ENCODE measurements at places on chromosomes 7 and 10. TPM values are rescaled to one million over a fixed set of nuclear protein-coding genes. Genes with fewer than 3 reads are reported as not detected.

DNA sequence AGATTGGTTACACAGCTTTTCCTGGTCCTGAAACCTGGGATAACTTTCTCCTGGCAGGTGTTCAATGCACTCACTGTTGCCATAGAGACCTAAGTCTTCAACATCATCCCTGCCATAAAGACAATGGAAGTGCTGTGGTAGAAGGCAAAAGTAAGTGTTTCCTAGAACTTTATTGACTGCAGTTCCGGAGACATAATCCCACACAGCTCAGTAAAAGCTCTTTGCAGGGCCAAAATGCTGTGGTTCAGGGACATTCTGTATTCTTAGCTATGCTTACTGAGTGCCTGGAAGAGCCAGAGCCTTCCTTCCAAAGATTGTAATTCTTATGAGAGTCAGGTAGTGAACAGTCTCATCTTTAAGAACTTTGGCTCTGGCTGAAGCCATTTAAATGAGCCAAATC, 5.3 kb downstream of the WIPF3 start:
- H3K4me1 ChIP-seq: peaks cover 11% of the 10 kb centered on the region
- no peaks in the 10 kb centered on the region for H3K36me3 ChIP-seq
- H3K4me3 ChIP-seq: no peak overlapping the region

- no peaks in the 10 kb centered on the region for H3K4me1 ChIP-seq
- no peak overlapping the region for H3K4me3 ChIP-seq
- H3K27ac ChIP-seq: no peak overlapping the region
Measured at GRCh38 chr7:142669074-142669654, 80.1 kb upstream of the PRSS1 start.

- H3K27ac ChIP-seq: no peak overlapping the region
- no peaks in the 10 kb centered on the region for H3K4me1 ChIP-seq
- H3K4me3 ChIP-seq: no peak overlapping the region
Measured at GRCh38 chr7:91055219-91055618, 209.0 kb upstream of the FZD1 start.

GRCh38 chr10:63105225-63106110, 27.7 kb upstream of the NRBF2 start:
- H3K36me3 ChIP-seq: no peaks in the 10 kb centered on the region
- peak overlapping the region; percentile 12 for H3K27ac ChIP-seq
- no peaks in the 10 kb centered on the region for H3K27me3 ChIP-seq
- no peak overlapping the region for H3K4me3 ChIP-seq
- peaks cover 10% of the 10 kb centered on the region for H3K4me1 ChIP-seq

DNA sequence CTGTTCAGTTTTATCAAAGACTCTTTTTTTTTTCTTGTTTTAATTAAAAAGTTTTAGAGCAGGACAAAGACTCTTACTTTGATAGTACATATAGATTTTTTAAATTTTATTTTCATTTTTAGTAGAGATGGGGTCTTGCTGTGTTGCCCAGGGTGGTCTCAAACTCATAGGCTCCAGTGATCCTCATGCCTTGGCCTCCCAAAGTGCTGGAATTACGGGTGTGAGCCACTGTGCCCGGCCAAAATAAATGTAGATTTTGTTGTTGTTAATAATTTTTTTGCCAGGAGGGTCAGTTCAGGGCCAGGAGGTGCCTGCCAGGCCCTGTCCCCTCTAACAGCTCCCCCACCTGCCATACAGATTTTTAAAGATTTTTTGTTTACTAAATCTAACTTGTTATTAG, 17.0 kb downstream of the DENND10 start:
- no peaks in the 10 kb centered on the region for H3K27me3 ChIP-seq
- H3K36me3 ChIP-seq: peaks cover 22% of the 10 kb centered on the region
- H3K4me1 ChIP-seq: peaks cover 11% of the 10 kb centered on the region
- DNase-seq: no peak

- no peaks in the 10 kb centered on the region for H3K27me3 ChIP-seq
- H3K36me3 ChIP-seq: no peaks in the 10 kb centered on the region
- peaks cover 8% of the 10 kb centered on the region for H3K4me1 ChIP-seq
- peak overlapping the region; percentile 33 for H3K27ac ChIP-seq
Measured at GRCh38 chr10:44253769-44254462, 131.0 kb downstream of the CXCL12 start.

DNA sequence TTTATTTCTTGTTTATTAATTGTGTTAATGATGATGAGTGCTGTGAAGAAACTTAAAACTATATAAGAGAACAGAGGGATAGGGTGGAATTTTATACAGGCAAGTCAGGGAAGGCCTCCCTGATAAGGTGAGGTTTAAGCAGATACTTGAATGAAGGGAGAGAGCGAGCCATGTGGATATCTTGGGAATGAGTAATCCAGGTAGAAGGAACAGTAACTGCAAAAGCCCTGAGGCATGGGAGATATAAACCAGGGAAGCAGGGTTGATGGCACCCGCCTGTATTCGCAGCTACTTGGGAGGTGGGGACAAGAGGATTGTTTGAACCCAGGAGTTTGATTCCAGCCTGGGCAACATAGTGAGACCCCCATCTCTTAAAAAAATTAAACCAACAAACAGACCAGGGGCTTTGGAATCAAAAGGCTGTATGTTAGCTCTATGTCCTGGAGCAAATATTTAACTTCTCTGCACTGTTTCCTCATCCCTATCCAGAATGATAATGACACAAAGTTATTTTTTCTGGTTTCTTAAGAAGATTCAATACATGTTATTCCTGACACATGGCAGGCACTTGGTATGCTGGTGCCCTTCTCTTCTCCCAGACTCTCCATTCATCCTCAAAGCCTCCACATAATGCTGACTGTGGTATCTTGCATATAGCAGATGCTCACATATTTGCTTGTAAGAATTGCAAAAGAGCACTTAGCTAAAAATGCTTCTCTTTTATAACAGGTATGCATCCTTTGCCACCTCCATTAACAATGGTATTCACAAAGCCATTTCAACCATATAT, 169.3 kb downstream of the CHN2 start:
- H3K27ac ChIP-seq: no peak overlapping the region

DNA sequence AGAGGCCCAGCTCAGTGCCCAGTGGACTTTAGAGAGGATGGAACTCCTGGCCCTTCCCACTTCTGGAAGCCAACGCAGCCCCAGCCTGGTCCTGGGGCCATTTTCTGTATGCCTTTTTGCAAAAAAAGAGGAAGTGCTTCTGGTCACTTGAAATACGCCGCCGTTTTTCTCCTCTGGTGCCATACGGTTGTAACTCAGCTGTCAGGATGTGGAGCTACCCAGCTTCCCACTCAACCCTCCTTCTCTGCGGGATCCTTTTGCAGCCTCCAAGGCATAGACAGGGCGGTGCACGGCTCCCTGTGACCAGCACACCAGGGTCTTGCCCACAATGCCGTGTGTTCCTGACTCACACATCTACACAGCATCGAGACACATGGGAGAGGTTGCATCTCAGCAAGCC, 369.6 kb downstream of the TCERG1L start:
- no peaks in the 10 kb centered on the region for H3K27me3 ChIP-seq
- H3K27ac ChIP-seq: no peak overlapping the region
- no peaks in the 10 kb centered on the region for H3K36me3 ChIP-seq

- no peaks in the 10 kb centered on the region for H3K4me1 ChIP-seq
- no peaks in the 10 kb centered on the region for H3K36me3 ChIP-seq
- H3K27me3 ChIP-seq: no peaks in the 10 kb centered on the region
- H3K27ac ChIP-seq: no peak overlapping the region
- H3K4me3 ChIP-seq: no peak overlapping the region
- DNase-seq: no peak
Measured at GRCh38 chr10:62183442-62183841, 85.2 kb downstream of the RTKN2 start.

DNA sequence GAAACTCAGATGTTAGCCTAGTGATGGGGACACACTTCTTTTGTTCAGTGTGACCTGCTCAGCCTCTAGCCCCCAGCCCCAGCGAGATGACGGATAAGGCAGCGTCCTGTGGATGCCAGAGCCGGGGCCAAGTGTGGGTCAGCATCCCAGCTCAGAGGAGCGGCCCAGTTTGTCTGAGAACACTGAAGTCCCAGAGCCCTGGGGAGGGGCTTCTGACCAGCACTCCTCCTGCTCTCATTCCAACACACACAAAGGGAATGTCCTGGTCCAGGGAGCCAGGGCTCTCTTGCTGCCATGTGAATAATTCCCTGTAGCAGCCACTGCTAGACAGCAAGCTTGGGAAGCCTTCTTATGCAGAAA, 4.5 kb upstream of the ATP6V0E2 start:
- peaks cover 19% of the 10 kb centered on the region for H3K4me1 ChIP-seq
- H3K27ac ChIP-seq: no peak overlapping the region
- H3K36me3 ChIP-seq: peaks cover 13% of the 10 kb centered on the region
- no peak for DNase-seq

DNA sequence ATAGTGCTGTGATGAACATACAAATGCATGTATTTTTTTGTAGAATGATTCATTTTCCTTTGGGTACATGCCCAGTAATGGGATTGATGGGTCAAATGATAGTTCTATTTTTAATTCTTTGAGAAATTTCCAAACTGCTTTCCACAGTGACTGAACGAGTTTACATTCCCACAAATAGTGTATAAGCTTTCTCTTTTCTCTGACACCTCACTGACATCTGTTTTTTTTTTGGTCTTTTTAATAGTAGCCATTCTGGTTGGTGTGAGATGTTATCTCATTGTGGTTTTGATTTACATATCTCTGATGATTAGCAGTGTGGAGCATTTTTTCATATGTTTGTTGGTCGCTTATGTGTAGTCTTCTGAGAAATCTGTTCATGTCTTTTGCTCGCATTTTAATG, 195.0 kb upstream of the AGK start:
- no peak overlapping the region for H3K27ac ChIP-seq
- H3K4me1 ChIP-seq: no peaks in the 10 kb centered on the region
- H3K4me3 ChIP-seq: no peak overlapping the region
- no peaks in the 10 kb centered on the region for H3K36me3 ChIP-seq
- DNase-seq: no peak

DNA sequence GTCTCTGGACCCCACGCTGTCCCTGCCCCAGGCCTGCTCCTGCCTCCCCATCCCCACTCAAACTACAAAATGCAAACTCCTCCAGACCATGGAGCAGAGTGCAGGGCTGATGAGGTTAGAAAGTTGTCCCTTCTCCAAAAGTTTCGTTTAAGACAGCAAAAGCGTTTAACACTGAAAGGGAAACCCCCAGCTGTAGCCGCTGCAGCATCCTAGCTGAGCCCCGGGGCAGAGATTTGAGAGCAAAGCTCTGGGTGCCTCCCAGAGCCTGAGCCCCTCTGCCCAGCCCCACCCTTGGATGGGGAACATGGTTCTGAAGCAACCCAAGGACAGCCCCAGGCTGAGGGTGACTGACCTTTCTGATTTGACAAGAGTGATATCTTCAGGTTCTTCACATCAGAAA, 52.8 kb upstream of the ENO4 start:
- H3K27me3 ChIP-seq: peaks cover 7% of the 10 kb centered on the region
- H3K4me3 ChIP-seq: no peak overlapping the region
- DNase-seq: no peak
- no peak overlapping the region for H3K27ac ChIP-seq

DNA sequence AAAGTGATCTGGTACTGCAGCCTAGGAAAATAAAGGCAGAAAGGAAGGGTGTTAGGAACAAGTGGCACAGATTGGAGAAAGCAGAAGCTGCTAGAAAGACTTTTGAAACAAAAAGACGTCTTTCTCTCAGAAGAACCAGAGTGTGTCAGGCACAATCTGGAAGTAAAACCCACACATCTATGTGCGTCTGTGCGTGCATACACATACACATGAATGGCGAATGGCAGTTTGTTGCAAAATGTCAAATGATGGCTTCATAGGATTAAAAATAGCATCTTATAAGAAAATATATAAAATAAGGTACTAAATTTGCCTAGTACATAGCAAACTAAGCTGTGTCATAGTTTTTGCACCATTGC, 246.3 kb downstream of the CDK14 start:
- H3K36me3 ChIP-seq: no peaks in the 10 kb centered on the region
- H3K4me1 ChIP-seq: no peaks in the 10 kb centered on the region

- H3K36me3 ChIP-seq: no peaks in the 10 kb centered on the region
- no peaks in the 10 kb centered on the region for H3K4me1 ChIP-seq
- H3K27ac ChIP-seq: no peak overlapping the region
Measured at GRCh38 chr10:100683545-100684300, 61.7 kb upstream of the PAX2 start.

GRCh38 chr10:62817121-62817765, 1.1 kb upstream of the EGR2 start:
- peak overlapping the region; percentile 85 for H3K27ac ChIP-seq
- H3K27me3 ChIP-seq: peaks cover 51% of the 10 kb centered on the region
- H3K36me3 ChIP-seq: no peaks in the 10 kb centered on the region
- peak overlapping the region; percentile 69 for H3K4me3 ChIP-seq

GRCh38 chr7:106501605-106502580, 159.1 kb downstream of the CCDC71L start:
- DNase-seq: no peak
- no peaks in the 10 kb centered on the region for H3K36me3 ChIP-seq
- H3K27me3 ChIP-seq: no peaks in the 10 kb centered on the region
- H3K27ac ChIP-seq: no peak overlapping the region
- H3K4me1 ChIP-seq: no peaks in the 10 kb centered on the region

DNA sequence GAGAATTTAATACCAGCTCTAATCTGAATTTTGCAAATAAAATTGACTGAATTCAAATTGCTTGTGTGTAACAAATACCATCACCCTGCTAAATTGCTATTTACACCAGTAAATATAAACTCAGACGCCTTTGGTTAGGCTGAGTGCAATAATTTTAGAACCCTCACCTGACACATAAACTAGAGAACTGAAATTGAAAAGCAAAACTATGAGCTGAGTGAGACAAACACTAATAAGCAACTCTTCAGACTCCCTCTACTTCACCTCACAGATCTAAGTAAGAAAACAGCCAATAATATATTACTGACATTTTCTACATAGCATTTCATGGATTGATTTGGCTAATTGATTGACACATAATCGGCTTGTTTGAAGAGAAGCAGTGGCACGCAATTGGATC, 621.2 kb downstream of the REEP3 start:
- H3K4me3 ChIP-seq: no peak overlapping the region
- no peaks in the 10 kb centered on the region for H3K27me3 ChIP-seq
- no peak overlapping the region for H3K27ac ChIP-seq
- H3K36me3 ChIP-seq: no peaks in the 10 kb centered on the region
- no peaks in the 10 kb centered on the region for H3K4me1 ChIP-seq
- no peak for DNase-seq

GRCh38 chr7:25870574-25870973, 281.4 kb upstream of the NFE2L3 start:
- no peak overlapping the region for H3K27ac ChIP-seq
- H3K36me3 ChIP-seq: no peaks in the 10 kb centered on the region
- no peaks in the 10 kb centered on the region for H3K4me1 ChIP-seq

- H3K36me3 ChIP-seq: no peaks in the 10 kb centered on the region
- peaks cover 17% of the 10 kb centered on the region for H3K4me1 ChIP-seq
- H3K27me3 ChIP-seq: no peaks in the 10 kb centered on the region
- no peak for DNase-seq
- H3K27ac ChIP-seq: peak overlapping the region; percentile 82
Measured at GRCh38 chr10:17214971-17215781, 12.9 kb upstream of the VIM start.

Gene CPED1
- total RNA-seq: 79.6 TPM

Gene HGF
- total RNA-seq: 4.6 TPM

Gene SPAG6
- not detected for total RNA-seq

Gene UPK3BL1
- 43.5 TPM for total RNA-seq

Gene PRF1
- 1.4 TPM for total RNA-seq

Gene PCDH15
- total RNA-seq: 0.16 TPM

Gene DYNC1I1
- 52.3 TPM for total RNA-seq

Gene DBF4
- 3.6 TPM for total RNA-seq

Gene DENND11
- 17.1 TPM for total RNA-seq

Gene PDE6C
- not detected for total RNA-seq

Gene PHYH
- 48.1 TPM for total RNA-seq

Gene INPP5F
- total RNA-seq: 19.1 TPM
